ENCODE measurements at places on chromosomes 13 and 19.
A peak's percentile ranks its signal among the peaks of the same experiment; 100 is the strongest.

DNA sequence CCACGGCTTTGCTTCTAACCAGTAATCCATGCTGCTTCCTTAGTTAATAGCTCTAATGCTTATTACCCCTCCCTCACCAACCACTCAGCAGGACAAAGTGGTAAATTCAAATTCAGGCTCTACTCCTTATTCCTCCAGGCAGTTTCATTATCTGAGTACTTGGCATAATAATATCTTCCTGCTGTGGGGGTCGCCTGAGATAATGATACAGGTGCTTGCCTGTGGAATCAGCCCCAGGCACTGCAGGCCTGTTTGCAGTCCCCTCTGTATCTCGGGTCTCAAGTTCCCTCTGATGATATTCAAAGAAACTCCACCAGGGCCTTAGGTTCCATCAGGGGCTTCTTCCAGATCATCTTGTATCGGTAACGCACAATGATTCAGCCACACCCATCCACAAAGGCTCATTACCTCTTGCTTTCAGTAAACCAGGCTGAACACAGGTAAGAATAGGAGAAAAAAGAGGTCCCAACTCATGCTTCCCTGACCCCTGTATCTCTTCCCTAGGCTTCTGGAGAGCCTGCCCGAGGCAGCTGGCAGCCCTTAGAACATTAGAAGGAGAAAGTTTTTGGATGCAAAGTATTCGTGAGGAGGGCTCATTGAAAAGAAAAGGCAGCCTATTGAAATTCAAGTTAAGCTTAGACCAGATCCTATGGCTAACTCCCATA is 14.3 kb upstream of the FOXO1 start:
- no peak for DNase-seq

- DNase-seq, result no peak
These were observed 705.5 kb upstream of the PCDH9 start for GRCh38 chr13:67935626-67936025.

- no peak for DNase-seq
These were observed 28.5 kb downstream of the POP4 start for GRCh38 chr19:29634423-29635130.

DNA sequence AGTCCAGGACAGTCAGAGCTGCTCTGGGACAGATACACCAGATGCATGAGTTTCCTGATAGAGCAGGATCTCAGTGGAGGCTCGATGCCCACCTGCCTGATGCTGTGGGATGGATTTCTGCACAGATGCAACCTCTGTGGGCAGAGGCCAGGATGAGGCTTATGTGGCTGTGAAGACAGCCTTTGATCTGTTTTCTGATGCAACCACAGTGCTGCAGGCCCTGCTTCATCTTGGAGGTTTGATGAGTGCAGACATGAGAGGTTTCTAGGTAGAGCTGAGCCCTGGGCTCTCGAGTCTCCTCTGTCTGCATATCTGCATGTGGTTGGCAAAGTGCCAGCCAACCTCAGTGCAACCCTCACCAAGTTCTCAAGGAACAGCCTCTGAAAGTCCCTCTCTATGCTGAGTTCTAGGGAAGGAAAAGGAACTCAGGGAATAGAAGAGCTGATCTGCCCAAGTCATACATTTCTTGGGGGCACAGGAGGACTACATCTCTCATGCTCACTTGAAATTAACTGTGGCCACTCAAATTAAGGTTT is 23.1 kb upstream of the TSHZ3 start:
- no peak for DNase-seq

DNA sequence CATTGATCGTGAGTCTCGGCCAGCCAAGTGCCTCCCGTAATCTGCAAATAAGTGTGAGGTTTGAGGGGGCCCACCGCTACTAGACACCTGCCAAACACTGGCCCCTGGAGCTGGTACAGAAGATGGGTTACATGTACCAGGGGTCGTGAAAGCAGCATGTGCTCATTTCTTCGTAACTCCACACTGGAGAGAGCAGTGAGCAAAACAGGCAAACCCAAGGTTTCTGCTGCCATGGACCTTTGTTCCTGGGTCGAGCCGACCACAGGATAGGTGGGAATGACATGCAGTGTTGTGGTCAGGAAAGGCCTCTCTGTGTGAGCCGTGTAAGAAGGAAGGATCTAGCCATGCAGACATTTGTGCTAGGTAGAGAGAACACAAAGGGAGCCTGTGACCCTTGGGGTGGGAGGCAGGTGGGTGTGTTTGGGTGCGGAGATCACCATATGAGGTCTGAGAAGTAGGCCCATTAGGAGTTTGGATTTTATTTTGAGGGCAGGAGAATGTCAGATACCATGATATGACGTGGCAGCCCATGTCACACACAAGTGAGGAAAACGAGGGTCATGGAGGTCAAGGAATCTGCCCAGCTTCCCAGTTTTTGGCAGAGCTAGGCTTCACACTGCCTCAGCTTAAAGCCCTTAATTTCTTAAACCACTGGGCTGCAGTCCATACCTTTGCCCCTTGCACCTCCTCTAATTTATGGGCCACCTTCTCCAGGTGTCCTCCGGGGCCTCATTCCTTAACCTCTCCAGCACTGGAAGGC is 919 bp downstream of the GTF3A start:
- no peak for DNase-seq

GRCh38 chr19:30154410-30154809 is 212.4 kb downstream of the URI1 start:
- DNase-seq, result no peak

DNA sequence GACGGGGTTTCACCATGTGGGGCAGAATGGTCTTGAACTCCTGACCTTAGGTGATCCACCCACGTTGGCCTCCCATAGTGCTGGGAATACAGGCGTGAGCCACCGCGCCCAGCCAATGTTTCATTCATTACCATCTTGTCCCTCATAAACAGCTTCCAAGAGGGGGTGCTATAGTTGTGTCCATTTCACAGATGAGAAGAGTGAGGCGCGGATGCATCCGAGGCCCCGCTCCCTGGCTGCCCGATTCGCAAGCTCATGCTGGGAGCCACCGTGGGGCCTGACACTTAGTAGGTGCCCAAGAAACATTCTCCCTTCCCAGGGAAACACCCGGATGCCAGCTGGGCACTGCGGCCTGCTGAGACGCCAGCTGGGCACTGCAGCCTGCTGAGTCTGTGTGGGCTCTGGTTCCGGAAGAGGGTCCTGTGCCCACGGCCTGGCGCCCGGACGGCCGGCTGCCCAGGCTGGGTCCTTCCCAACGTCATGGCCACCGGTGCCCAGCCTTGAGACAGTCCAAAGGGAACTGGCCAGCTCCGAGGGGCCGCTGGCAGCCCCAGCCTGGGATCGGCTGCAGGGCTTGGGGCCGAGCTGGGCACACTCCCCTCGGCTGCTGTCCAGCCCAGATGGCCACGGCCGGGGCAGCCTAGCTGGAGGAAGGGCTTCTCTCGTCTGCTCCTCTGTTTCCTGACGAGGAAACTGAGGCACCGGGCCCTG is 54.7 kb downstream of the NFIC start:
- no peak for DNase-seq

DNA sequence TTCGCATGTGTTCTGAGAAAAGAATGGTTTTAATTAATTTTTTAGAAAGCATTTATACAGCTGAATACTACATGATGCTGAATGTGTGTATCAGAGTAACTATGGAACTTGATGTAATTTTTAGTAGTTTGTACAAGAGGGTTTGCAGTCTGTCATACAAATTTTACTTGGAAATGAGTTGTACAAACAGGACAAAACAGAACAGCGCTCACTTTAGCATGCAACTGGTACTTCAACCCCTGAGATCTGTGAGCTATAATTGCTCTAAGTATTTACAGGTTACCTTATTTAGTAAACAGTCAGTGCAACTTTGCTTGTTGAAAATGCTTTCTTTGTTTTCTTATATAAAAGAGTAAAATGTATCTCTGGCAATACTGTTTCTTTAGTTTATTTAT is 706 bp downstream of the TNFRSF19 start:
- DNase-seq, result no peak

- peak; percentile 99 for DNase-seq
These were observed 1.9 kb downstream of the CNN2 start for GRCh38 chr19:1028062-1028926.

DNA sequence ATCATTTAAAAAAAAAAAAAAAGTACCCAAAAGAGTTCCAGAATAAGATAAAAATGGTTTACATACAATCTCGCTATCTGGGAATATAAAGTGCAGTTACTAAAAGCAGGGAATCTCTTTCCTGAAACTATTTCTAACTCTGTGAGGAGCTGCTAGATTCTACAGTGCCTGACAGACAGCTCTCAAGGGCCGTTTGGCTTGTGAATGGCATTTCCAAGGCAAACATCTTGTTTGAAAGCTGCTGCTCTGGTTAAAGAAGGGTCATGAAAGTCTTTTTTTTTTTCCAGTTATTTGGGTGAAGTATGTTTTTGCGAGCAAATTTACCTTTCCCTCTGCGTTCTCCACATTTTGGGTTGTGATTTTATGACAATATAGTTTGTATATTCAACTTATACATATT is 29.0 kb upstream of the CEACAM21 start:
- no peak for DNase-seq

GRCh38 chr13:40770609-40770933 is 419 bp downstream of the MRPS31 start:
- DNase-seq, result no peak

GRCh38 chr13:107069108-107069776 is 501.3 kb upstream of the ARGLU1 start:
- DNase-seq, result no peak

- DNase-seq, result peak; percentile 65
These were observed 56.9 kb upstream of the KCTD4 start for GRCh38 chr13:45257638-45258333.

DNA sequence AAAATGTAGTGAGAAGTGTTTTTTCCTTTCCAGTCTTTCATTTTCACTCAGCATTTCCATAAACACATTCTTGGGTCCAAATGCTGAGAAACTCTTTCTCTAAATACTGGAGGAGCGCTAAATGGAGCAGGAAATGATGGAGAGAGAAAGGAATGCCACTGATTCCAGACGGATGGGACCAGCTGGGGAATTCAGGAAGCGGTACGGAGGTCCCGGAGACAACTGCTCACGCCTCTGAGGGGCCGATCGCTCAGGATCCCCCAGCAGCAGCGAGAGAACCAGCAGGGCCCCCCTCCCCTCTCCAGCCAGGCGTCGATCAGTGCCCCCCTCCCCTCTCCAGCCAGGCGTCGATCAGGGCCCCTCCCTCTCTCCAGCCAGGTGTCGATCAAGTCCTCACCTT is 13.2 kb downstream of the RASA3 start:
- DNase-seq, result peak; percentile 95

- no peak for DNase-seq
These were observed 6.2 kb downstream of the MIER2 start for GRCh38 chr19:338421-338820.

- DNase-seq, result no peak
These were observed 510.1 kb downstream of the IRS2 start for GRCh38 chr13:109276261-109276660.

GRCh38 chr13:86193281-86193680 is 394.1 kb upstream of the SLITRK6 start:
- no peak for DNase-seq

- DNase-seq, result no peak
These were observed 296.6 kb downstream of the RFC3 start for GRCh38 chr13:34114581-34114980.
